ENCODE measurements at places on chromosomes 1 and 21. TPM values are rescaled to one million over a fixed set of nuclear protein-coding genes. Genes with fewer than 3 reads are reported as not detected.

Gene CBS
- total RNA-seq = 10.9 TPM

Gene TRNP1
- total RNA-seq = 266 TPM

Gene NR1I3
- not detected for total RNA-seq

Gene CDCA8
- 46.5 TPM for total RNA-seq

Gene ASCL5
- total RNA-seq = 0.13 TPM

Gene ANXA9
- 0.92 TPM for total RNA-seq

Gene MYBPH
- total RNA-seq = not detected

Gene C1orf94
- not detected for total RNA-seq

Gene SERBP1
- total RNA-seq = 207 TPM

Gene AMY1A
- total RNA-seq = not detected

Gene TAF13
- 24.8 TPM for total RNA-seq

Gene HES2
- total RNA-seq = 2.6 TPM

Gene DBT
- total RNA-seq = 3.5 TPM

Gene AVPR1B
- not detected for total RNA-seq

Gene DENND2D
- total RNA-seq = 0.98 TPM

Gene CDC42
- 143 TPM for total RNA-seq

Gene UBL4B
- not detected for total RNA-seq

Gene OR2L13
- not detected for total RNA-seq

Gene PARK7
- 337 TPM for total RNA-seq

Gene MPL
- not detected for total RNA-seq

Gene TMEM69
- total RNA-seq = 16.2 TPM

Gene WDR64
- not detected for total RNA-seq

Gene SPATA17
- 2.1 TPM for total RNA-seq

Gene SHCBP1L
- total RNA-seq = not detected

Gene KCND3
- total RNA-seq = not detected

Gene PPM1J
- total RNA-seq = 0.75 TPM

Data from A549 treated with Mapracorat at 1 μM for 4 hours (cell line).